Cerebellar cortex (tissue), 1 donor: ENCODE measurements at places on chromosomes 7 and 10.

DNA sequence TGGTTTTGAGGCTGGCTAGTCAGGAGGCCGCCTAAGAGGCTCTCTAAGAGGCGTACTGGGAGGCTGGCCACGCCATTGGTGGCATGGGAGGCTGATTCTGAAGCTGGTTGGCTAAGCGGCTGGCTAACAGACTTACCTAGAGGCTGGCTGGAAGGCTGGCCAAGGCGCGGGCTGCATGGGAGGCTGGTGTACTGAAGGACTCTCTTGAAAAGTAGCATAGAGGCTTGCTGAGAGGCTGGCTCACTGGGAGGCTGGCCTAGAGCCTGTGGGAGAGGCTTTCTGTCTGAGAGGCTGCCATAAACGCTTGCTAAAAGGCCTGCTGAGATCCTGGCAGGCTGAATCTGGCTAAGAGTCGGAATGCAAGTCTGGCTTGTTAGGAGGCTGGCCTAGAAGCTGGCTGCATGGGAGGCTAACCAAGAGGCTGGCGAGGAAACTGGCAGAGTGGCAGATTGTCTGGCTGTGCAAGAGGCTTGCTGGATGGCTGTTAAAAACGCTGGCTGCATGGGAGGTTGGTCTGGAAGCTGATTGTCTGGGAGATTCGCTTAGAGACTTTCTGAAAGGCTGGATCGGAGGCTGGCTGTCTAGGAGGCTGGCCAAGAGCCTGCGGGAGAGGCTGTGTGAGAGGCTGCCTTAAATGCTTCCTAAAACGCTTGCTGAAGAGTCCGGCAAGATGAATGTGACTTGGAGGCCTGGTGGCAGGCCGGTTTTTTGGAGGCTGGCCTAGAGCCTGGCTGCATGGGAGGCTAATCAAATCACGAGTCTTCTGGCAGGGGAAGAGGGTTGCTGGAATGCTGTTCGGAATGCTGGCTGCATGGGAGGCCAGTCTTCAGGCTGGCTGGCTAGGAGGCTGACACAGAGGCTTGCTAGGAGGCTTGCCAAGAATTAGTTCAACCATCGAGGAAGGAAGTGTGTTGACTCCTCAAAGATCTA lies 134.2 kb downstream of the OR13A1 start:
- DNase-seq = peak; percentile 75

- DNase-seq = no peak
Observed at GRCh38 chr7:14419531-14419930, 430.1 kb upstream of the ETV1 start.

- DNase-seq = peak; percentile 77
Observed at GRCh38 chr10:70903262-70903921, 15.0 kb upstream of the PCBD1 start.

- peak; percentile 61 for DNase-seq
Observed at GRCh38 chr7:5429857-5430611, 6.4 kb upstream of the TNRC18 start.

DNA sequence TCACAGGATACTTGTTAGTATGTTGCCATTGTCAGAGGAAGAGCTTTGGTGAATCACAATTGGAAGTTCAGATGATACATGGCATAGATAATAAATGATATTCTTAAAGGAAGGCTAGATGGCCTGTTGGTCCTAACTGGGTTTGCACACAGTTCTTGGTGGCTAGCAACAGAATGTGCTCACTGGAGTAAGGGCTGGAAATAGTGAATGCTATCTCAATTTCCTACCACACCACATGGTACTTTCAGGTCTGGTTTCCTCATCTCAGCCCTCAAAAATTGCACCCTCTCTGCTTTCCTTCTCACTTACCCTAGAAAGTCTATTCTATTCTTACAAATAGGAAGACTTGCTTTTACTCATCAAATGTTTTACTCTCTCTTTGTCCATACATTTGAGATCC lies 622.5 kb downstream of the ANKRD7 start:
- no peak for DNase-seq

DNA sequence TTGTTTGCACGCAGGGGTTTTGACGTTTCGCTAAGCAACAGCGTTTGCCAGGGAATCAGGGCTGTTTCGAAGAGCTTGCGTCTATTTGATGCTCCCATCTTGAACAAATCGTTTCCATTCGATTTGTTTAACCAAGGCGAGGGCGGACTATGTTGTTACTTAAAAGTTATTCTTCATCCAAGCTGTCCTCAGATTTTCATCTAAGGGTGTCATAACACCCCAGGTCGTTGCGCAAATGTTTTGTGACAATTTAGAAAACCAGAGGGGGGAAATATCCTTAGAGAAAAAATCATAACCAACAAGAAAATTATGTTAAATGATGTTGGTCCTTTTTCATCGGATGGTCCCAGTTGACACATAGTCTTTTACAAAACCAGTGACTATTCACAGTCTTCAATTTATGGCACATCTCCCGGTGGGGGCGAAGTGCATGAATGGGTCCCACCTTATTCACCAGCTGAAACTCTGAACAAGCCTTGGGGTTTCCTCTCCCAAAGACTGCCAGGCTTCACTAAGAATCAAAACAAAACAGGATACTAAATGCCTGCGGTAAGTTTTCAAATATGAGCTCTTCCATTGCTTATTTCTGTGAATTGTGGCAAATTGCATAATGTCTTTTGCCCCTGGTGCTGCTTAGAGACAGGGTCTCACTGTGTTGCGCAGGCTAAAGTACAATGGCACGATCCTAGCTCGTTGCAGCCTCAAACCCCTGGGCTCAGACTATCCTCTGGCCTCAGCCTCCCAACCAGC lies 109.9 kb downstream of the REEP3 start:
- no peak for DNase-seq

DNA sequence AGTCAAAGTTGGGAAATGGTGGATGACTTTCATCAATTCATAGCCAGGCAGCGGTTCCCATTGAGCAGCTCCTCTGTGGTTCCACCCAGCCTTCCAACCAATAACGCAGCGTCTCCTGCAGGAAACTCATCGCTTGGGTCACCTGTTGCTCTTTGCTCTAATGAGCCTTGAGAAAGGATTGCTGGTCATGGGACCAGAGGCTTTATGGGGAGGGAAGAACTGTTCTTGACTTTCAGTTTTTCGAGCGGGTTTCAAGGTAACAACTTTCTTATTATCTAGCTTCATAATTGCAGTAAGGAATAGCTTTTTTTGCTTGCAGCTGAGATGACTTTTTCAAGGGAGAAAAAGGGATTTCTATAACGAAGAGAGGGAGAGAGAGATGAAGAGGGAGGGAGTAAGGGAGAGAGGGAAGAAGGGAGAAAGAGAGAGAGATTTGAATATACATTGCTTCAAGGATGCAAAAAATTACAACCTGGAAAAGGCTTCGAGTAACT lies 405 bp upstream of the ENTPD1 start:
- no peak for DNase-seq

GRCh38 chr7:151210087-151210854 lies at the start of gene H2BK1:
H2BK1 (minus strand) TSS chr7:151210488; CDS start chr7:151210318, 170 bp downstream.
- DNase-seq = no peak

GRCh38 chr10:8481718-8482504 lies 427.4 kb downstream of the GATA3 start:
- DNase-seq = no peak

DNA sequence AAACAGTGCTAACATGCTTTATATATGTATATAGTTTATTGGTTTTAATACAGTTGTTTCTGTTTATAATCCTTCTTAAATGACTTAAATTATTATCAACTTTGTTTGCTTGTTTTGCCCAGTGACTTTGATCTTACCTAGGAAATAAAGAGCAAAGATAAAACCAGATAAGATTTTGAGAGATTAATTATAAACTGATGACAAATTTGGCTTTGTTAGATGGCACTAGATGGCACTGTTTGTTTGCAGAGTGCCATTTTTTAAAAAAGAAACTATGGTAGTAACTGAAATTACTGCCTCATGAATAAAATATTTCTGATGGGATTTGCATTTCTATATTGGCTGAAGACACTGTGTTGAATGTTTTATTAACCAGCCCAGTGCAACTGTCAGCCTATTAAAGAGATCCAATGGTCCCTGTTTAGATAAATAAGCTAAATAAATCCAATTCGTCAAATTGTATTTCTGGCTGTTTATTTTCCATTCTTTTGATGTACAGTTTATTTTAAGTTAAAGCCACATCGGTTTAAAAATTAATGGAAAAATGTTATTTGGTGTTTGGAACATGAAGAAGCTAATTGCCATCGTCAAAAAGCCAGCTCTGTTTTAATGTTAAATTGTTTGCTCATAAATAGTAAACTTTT lies 28.7 kb downstream of the VTI1A start:
- peak; percentile 18 for DNase-seq
